H9 (cell line): ENCODE measurements at places on chromosomes 3 and 15.

DNA sequence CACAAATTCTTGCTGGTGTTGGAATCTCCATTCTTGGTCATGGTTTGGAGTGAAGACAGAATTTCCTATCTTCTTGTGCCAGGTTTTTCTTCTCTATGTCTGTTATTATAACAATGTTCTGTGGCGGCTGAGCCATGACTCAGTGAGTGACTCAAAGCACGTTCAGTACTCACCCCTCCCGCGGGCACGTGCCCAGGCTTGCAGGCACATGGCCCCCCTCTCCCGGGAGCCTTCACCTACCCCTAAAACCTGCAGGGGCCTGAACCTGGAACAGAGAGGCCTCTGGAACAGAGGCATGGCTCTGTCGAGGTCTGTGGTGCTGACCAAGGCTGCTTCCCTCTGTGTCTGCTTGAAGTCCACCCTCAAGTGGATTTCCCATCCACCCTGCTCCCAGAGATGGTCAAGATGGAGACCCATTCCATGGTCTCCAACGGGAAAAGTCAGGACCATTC is 27.6 kb downstream of the PLXNB1 start:
- no peak for DNase-seq

DNA sequence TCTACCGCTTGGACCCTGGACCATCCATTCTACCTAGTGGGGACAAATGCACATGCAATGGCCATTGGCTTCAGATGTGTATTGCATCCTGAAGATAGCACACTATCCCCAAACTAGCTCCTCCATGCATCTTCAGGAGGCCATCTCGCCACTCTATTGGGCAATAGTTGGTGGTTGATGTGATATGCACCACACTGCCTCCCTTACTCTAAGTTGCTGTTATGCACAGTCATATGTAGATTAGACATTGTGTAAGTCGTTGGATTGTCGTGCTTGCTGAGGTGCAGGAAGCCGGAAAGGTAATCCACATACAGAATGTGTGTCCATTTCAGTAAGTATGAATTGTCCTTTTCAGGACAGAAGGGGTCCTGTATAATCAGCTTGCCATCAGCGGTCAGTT is 26.7 kb upstream of the PLA2G4D start:
- DNase-seq = no peak

- DNase-seq = no peak
Measured at GRCh38 chr15:77386626-77387025, 33.3 kb downstream of the PEAK1 start.

DNA sequence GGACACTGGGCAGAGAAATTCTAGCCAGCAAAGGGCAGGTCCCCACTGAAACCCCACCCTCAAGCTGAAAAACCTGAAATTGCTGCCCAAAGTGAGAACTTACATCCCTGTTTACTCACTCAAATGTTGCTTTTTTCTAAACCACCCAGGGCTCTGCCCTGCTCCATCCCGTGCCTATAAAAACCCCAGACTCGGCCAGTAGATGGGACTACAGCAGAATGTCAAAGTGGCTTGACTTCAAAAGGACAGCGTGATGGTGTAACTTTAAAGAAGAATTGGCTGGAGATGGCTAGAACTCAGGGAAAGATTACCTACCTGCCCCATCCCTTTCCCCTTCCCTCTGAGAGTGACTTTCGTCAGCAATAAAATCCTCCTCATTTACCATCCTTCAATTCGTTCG is 246.9 kb downstream of the PYDC2 start:
- DNase-seq = no peak

DNA sequence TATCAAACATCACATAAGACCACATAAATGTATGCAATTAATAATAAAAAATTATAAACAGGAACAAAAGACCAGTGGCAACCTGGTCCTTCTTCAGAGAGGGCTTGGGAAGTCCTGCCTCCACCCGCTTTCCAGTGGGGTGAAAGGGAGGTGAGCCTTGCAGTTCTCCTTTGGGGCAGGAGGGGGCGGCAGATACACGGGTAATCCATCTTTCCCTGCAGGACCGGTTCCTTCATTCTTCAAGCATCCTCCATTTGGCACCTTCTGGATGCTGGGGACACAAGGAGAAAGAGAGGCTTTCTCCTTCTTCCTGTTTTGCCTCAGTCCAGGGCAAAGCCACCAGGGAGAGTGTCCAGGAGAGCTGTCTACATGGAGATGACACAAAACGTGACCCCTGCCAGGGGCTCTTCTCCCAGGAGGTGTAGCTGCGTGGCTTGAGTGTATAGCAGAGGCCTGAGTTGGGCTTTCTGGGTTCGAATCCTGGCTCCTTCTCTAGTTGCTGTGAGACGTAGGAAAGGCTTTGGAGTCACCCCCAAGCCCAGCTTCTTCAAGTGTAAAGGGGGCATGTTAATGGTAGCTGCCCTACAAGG is 23.2 kb downstream of the RPLP1 start:
- DNase-seq = peak; percentile 79

GRCh38 chr3:177250151-177250550 is 52.9 kb upstream of the TBL1XR1 start:
- no peak for DNase-seq

- no peak for DNase-seq
Measured at GRCh38 chr15:101613130-101614000, 38.8 kb downstream of the TM2D3 start.

DNA sequence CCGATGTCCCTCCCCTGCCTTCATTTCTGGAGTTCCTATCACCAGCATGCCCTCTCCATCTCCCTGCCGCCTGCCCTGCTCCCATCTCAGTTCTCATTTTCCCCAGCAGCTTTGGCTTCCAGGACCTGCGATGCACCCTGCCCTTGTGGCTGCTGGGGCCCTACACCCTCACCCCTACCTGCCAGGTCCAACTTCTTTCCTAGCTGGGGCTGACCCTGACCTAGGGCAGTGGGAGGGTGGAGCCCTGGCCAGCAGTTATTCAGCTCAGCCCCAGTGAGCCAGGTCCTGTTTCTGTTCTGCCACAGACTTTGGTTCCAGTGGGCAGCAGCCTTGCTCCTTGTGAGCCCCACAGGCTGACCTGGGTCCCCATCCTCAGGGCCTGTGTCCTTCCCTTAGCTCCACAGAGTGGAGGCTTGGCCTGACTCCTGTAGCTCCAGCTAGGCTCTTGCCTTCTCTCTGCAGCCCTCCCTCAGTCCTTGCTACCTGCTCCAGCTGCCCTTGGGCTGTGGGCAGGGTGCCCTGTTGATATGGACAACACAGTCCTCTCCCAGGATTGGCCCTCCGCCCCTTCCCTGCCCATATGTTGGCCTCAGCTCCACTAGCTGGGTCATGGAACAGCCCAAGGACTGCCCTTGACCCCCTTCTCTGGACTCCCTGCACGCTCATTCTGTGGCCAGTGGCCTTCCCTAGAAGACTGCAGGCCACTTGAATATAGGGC is 34.7 kb upstream of the PDE8A start:
- DNase-seq = no peak

GRCh38 chr3:88779482-88779881 is 327.9 kb upstream of the EPHA3 start:
- DNase-seq = no peak

GRCh38 chr3:72421126-72421525 is 427.1 kb downstream of the SHQ1 start:
- no peak for DNase-seq

- DNase-seq = no peak
Measured at GRCh38 chr3:308597-309321, 112.2 kb downstream of the CHL1 start.

GRCh38 chr15:62275831-62276230 is 110.7 kb upstream of the C2CD4B start:
- no peak for DNase-seq
